CD4-positive, alpha-beta T cell treated with Interleukin-4 for 1 hour (primary cell): ENCODE measurements at places on chromosomes 4 and X.

DNA sequence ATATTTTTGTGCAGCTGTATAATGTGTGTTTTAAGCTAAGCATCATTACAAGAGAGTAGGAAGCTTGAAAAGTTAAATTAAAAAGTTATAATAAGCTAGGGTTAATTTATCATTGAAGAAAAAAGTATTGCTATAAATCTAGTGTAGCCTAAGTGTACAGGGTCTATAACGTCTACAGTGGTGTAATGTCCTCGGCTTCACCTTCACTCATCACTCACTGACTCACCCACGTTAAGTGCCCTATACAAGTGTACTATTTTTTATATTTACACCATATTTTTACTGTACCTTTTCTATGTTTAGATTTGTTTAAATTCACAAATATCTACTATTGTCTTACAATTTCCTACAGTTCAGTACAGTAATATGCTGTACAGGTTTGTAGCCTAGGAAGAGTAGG, 23.5 kb downstream of the ARAP2 start:
- DNase-seq, result no peak

DNA sequence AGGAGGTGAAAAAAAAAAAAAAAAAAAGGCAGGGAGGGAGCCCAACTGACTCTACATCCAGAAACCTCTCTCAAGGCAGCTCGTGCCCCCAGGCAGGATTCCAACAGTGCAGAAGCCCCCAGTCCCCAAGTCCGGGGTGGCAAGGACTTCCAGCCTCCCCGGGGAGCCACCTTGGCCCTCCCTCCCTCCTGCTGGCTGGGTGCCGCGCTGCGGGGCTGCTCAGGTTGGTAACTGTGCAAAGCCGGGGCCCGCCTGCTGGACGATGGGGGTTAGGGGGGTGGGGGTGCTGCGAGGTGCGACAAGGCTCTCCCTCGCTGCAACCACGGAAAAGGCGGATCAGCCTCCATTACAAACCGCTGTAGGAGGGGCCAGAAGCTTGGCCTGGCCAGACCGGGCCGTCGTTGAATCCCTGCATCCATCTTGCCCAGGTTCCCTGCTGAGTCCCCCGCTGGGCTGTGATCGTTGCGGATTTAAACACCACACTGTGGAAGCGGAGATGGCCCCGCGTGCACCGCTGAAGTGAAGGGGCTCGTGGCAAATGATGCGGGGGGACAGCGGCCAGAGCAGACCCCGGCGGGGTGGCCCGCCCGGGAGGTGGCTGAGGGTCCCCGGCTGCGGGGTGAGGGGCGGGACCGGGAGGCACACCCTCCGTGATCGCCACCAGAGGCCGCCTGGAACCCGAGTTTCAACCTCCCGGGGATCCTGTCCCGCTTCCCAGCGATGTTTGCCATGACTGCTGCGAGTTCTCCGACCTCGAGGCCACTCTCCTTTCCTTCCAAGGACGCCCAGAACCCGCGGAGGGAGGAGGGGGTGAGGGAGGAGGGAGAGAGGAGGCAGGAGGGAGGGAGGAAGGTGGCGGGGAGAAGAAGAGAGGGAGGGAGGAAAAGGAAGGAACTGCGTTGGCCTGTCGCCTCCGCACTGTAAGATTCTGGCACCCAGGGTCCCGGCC, 58.0 kb upstream of the DDX3X start:
- DNase-seq, result peak; percentile 46

GRCh38 chr4:3476341-3476747, 13.2 kb downstream of the DOK7 start:
- DNase-seq, result no peak

DNA sequence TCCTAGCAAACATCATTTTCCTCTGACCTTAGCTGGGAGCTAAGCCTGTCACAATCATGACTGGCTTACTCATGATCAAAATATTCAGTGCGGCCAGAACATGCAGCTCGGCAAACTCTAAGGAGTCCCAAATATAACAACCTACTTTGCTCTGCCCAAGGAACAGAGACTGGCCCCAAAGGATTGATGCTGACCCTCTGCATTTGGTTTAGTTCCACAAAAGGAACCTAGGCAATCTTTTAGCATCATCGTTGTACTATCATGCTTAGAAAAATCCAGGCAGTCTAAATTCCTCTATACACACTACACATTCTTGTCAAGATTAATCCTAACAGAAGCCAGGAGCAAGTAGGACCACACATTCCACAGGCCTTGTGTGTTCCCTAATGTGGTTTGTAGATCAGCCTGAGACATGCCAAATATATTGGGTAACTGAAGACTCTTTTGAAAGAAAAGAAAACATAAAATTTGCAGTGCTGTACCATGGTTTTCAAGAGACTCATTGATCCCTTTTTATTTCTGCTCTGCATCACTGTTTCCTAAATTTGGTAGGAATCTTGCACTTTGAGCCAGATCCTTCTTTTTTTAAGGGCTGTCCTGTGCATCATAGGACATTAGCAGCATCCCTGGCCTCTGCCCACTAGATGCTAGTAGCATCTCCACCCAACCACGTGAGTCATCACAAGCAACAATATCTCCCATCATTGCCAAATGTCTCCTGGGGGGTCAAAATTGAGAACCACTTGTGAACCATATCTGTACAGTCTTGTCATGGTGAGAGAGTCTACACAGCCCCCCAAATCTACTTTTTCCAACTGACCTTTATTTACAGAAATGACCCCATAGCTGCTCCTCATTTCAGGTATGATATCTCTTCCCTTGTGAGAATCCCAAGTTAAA, 17.6 kb upstream of the CC2D2A start:
- no peak for DNase-seq

- DNase-seq, result no peak
These were observed 119.3 kb upstream of the PITX2 start for GRCh38 chr4:110742143-110742542.

- no peak for DNase-seq
These were observed 1290.9 kb downstream of the PCDH18 start for GRCh38 chr4:136241221-136241986.

- no peak for DNase-seq
These were observed 93.4 kb downstream of the SLC10A7 start for GRCh38 chr4:146428298-146428697.

DNA sequence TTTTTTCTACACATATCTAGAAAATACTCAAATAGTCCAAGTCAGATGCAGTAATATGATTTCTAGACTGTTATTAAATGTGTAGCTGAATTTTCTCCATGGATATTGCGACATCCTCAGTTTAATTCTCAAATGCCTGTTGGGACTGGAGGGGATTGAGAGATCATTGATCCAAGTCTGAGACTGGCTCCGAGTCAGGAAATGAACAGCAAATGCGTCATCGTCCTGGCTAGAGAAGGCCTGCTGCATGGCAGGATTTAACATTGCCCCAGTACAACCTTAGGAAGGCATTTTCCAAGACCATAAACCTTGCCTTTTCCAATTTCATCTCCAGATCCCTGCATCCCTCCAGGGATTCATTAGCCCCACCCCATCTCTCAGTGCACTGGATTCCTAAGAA, 56.6 kb upstream of the SLC6A14 start:
- DNase-seq, result no peak

GRCh38 chr4:160403081-160403480, 1300.2 kb downstream of the RAPGEF2 start:
- DNase-seq, result no peak

DNA sequence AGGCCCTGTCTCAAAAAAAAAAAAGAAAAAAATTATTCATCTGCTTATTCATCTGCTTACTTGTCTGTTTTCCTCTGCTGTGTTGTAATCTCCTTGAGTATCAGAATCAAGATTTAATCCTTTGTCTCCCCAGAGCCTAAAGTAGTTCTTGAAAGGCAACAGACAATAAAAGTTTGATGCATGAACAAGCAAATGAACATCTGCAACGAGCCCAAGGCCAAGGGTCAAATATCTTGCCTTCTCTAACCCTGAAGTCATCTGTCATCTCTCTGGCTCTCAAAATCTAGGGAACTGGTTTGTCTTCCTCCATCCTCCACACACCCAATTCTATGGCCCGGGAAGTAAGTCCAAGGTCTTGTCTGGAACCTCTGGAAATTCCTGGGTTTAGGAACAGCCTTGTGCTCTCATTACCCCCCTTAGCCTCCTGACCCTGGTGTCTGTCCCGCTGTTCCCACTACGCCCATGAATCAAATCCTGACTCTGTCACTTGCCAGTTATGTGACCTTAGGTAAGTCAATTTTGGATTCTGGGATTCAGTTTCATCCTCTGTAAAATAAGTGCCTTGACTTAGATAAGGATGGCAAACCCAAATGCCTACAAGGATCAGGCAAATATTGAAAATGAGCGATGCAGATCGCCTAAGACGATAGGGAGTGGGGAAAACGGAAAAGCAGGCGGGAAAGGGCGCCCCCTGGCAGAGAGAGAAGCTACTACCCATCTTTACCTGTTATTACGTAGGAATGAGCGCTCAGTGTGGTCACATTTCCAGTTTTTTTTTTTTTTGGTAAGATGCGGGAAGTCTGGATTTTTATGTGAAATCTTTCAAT, 102.7 kb upstream of the DHX15 start:
- no peak for DNase-seq

DNA sequence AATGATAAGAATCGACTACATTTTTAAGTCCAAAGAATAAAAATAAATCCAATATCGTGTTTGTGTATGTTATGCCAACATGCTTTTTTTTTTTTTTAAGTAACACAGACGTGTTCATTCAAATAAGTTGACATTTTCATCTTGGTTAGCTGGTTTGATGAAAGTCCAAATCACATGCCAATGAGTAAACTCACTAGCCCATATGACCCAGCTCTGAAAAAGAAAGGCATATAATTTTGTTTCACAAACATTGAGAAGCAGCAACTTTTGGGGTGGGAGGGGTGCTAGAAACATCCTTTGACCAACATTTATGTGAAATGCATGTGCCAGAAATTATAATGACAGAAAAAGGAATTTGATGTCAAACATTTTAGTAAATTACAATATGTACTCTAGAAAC, 61.6 kb upstream of the SPP1 start:
- DNase-seq, result no peak

DNA sequence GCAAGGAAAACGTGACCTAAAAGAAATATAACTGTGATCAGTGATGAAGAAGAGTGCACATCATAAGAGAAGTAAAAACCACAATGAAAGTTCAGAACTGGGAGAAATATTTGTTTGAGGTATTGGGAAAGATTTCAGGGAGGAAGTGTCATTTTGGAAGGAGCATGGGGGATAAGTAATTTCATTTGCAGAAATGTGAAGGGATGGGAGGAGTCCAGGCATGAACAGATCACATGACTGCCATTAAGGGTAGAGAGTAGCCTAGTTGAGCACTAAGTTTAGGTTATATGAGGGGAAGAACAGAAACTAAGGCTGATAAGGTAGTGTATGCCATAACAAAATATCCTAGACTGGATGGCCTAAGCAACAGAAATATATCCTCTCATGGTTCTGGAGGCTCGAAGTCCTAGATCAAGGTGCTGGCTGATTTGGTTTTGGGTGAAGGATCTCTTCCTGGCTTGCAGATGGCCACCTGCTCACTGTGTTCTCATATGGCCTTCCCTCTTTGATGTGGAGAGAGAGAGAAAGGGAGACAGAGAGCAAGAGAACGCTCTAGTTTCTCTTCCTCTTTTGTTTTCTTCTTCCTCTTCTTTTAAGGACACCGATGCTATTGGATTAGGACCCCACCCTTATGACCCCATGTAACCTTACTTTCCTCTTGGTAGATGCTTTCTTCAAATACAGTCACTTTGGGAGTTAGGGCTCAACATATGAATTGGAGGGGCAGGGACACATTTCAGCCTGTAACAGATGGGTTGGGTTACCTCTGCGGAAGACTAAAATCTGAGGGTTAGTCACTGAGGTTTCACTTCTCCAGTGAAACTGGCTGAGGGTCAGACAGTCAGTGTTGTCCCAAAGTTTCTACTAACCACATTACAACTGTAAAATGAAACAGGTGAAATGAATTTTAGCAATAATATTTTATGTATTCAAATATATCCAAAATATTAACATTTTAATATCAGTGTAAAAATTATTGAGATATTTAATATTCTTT, 77.9 kb downstream of the EGF start:
- no peak for DNase-seq

GRCh38 chr4:115187136-115187535, 73.7 kb upstream of the NDST4 start:
- DNase-seq, result no peak

- DNase-seq, result no peak
These were observed 516.4 kb upstream of the GRIA3 start for GRCh38 chrX:122667667-122668066.

DNA sequence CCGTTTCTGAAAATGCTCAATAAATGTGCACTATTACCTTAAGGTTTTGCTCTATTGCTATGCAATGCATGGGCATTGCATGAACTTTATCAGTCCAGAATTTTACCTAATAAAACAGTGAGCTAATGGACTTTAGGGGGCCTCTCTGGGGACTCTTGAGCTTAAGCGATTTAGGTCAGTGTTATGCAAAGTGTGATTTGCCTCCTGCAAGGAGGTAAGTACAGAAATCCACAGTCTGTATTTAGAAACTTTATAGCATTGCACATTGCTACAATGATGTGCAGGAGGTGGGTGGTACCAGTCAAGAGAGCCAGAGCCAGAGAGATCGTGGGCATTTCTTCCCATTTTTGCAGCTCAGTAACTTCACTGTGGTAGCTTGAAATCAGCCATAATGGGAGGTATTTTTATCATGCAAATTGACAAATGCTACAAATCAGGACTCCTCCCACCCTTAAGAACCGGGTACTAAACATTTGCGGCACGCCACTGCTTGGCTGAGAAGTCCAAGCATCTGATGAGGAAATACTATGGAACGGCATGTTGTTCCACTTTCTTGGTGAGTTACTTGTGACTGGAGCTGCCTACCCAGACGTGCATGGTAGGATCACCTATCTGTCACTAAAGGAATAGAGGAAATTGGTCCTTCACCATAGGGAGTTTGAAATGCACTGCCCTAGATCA, 174.6 kb upstream of the PGRMC2 start:
- DNase-seq, result no peak

- DNase-seq, result no peak
These were observed 716 bp downstream of the THAP9 start for GRCh38 chr4:82901183-82901718.

- DNase-seq, result no peak
These were observed 244.2 kb downstream of the FSTL5 start for GRCh38 chr4:161919442-161920220.

DNA sequence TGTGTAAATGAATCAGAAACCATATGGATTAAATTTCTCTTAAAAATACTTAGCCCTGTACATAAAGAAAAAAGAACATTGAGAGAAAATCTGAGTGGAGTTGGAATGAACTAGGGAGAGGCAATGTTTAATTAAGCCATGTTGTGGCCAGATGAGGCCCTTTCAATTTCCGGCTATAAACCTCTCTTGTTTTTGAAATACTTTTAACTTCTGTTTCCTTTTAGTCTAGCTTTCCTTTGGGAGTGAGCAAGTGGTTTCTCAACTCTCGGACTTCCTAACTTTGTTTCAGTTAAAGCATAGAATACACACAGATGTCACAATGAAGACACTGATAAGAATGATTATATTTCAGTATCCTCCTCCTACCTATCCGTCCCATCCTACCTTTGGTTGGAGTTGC, 197.2 kb downstream of the ARHGAP24 start:
- DNase-seq, result no peak

DNA sequence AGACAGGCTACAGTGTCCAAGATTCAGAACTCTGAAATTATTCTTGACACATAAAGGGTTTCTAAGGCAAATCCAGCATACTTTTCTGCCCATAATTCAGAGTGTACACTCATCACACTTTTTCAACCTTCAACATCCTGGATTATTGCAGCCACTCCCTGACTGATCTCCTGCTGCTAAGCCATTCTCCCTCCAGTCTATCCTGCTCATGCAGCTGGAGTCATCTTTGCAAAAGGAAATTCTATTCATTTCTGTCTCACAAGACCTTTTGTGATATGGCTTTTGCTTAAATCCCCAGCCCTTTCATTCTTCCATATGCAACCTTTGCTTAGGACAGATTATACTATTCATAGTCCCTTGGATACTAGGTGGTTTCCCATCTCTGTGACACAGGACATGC, 236.1 kb upstream of the LDB2 start:
- no peak for DNase-seq

GRCh38 chr4:171279131-171279530, 534.1 kb upstream of the GALNTL6 start:
- no peak for DNase-seq
